ENCODE measurements at places on chromosomes 7 and 10.

GRCh38 chr10:123926401-123927264 is 35.0 kb upstream of the CPXM2 start:
- no peak for DNase-seq
- no peak overlapping the region for H3K4me3 ChIP-seq
- no peaks in the 10 kb centered on the region for H3K27me3 ChIP-seq
- H3K36me3 ChIP-seq: no peaks in the 10 kb centered on the region

DNA sequence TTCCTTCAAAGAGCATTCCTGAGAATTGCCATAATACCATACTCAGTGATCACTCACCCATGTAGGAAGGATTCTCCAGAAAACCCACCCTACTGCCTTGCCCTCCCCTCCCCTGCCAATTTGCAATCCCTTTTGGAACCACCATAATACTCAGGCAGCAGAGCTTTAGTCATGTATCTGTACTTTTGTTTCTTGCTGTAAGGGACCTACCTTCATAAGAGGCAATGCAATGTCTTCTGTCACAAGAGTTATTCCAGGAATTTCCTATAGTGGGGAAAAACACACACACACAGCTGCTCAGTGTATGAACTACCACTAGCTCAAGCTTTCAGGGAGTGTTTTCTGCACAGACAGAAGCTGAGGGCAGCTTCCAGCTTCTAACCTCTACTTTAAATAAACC is 67.0 kb downstream of the GSAP start:
- peaks cover 17% of the 10 kb centered on the region for H3K4me1 ChIP-seq
- no peaks in the 10 kb centered on the region for H3K36me3 ChIP-seq
- no peak overlapping the region for H3K4me3 ChIP-seq
- H3K27ac ChIP-seq: no peak overlapping the region
- H3K27me3 ChIP-seq: no peaks in the 10 kb centered on the region

DNA sequence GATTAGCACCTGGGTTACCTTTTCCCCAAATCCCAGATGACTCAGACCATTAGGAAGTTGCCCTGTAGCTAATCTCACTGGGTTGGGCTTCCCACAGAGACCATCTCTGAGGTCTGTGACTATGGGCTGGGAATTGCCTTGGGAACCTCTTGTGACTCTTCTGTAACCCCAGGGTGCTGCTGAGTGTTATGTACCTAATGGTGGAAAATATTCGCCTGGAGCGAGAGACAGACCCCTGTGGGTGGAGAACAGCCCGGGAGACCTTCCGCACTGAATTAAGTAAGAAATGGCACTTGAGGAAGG is 20.0 kb downstream of the STRIP2 start:
- no peak overlapping the region for H3K4me3 ChIP-seq
- no peaks in the 10 kb centered on the region for H3K4me1 ChIP-seq
- no peaks in the 10 kb centered on the region for H3K27me3 ChIP-seq

DNA sequence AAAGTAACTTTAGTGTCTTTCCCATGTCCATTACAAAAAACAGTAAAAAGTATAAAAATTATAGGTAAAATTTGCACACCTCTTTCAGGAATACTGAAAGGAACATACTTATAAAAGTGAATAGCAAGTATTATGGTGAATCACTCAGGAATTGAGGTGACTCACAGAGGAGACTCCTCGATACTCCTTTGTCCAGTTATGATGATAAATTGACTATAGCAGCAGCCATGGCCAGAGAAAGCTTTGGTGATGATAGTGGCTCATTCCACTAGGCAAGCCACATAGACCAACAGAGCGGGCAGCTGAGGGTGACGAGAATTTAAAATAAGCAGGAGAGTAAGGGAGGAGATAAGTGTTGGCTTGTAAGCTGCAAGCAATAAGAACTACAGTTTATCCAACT is 1231.1 kb upstream of the CELF2 start:
- peaks cover 23% of the 10 kb centered on the region for H3K4me1 ChIP-seq
- no peaks in the 10 kb centered on the region for H3K36me3 ChIP-seq
- H3K27me3 ChIP-seq: no peaks in the 10 kb centered on the region

DNA sequence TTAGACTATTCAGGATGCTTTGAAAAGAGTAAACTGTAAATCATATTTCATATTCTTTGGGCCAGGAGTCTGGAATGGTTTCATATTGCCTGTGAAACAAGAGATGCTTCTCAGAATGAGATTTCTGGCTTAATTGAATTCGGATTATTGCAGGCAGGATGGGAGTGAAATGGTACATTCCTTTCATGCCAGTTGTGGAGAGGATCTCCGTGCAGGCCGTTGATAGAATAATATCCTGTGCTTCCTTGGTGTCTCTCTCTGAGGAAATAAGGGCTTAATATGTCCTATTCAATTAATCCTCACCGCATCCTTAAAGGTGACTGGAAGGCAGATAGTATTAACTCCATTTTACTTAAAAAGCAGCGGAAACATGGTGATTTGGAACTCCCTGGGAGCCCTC is 56.6 kb downstream of the CUX1 start:
- H3K36me3 ChIP-seq: no peaks in the 10 kb centered on the region
- H3K4me3 ChIP-seq: no peak overlapping the region
- no peak for DNase-seq

- no peak overlapping the region for H3K27ac ChIP-seq
- no peaks in the 10 kb centered on the region for H3K36me3 ChIP-seq
- DNase-seq: no peak
- peaks cover 28% of the 10 kb centered on the region for H3K4me1 ChIP-seq
Measured at GRCh38 chr10:25818751-25819150, 115.3 kb upstream of the MYO3A start.

Data from astrocyte (in vitro differentiated cells and primary cell).